IMR-90 (cell line): ENCODE measurements at places on chromosomes 6 and 20.

DNA sequence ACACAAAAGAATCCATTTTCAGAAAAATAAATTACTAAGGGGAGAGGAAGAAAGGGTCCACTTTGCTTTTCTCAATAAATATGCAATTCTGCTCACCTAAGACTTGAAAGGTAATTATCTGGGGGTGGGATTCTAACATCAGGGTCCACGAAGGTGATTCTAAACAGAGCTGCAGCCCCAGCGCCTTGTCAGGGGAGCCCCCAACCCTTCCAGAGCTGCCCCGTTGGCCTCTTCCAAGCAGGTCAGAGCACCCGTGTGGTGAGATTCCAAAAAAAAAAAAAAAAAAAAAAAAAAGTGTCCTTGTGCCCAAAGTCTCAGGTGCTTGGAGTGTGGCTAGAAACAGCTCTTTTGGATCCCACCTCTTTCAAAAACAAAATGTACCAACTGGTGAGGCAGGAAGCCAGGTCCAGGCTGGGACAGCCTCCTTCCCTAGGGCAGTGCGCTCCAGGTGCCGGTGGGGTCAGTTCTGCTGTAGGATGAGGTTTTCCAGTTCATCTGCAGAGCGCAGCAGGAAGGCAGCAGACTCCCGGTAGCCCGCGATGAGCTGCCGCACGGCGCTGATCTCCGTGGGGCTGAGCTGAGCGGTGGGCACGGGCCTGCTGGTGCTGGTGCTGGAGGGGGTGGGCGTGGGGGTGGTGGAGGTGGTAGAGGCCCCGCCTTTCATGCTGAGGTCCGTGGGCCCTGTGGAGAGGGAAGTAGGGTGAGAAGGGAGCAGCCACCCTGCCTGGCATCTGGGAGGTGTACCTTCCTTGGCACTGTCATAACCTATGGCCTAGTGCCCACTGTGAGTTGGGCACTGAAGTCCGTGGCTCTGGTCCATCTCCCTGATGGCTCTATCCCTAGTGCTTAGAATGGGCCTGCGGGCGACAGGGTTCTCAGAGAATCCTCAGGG is 89.3 kb downstream of the ASXL1 start:
- DNase-seq, result no peak

- no peak for DNase-seq
Measured at GRCh38 chr20:48843057-48843806, 15.4 kb upstream of the PREX1 start.

DNA sequence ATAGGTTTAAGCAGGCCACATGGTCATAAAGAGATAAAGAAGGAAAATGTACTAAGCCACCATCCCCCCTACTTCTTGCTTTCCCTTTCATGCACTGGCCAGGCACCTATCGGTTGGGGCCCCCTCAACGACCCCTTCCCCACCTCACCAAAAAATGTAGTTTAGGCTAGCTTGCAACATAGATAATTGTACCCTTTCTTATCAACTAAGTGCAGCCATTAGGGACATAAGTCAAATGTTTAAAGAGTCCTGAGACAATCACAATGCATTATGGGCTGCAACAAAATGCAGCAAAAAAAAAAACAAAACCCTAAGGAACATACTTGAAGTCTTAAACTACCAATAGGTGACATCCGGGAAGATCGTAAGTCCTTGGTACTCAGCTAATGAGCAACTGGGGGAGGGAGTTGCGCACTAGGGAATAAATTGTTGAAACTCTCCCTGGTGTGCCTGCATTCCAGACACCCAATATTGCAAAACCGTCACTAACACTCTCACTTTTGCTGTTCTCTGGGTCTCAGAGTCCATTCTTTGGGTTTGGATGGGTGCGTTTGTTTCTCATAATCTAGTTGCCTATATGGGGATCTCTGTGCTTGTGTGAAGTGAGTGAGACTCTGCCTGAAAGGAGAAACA is 12.4 kb upstream of the HLA-G start:
- no peak for DNase-seq

DNA sequence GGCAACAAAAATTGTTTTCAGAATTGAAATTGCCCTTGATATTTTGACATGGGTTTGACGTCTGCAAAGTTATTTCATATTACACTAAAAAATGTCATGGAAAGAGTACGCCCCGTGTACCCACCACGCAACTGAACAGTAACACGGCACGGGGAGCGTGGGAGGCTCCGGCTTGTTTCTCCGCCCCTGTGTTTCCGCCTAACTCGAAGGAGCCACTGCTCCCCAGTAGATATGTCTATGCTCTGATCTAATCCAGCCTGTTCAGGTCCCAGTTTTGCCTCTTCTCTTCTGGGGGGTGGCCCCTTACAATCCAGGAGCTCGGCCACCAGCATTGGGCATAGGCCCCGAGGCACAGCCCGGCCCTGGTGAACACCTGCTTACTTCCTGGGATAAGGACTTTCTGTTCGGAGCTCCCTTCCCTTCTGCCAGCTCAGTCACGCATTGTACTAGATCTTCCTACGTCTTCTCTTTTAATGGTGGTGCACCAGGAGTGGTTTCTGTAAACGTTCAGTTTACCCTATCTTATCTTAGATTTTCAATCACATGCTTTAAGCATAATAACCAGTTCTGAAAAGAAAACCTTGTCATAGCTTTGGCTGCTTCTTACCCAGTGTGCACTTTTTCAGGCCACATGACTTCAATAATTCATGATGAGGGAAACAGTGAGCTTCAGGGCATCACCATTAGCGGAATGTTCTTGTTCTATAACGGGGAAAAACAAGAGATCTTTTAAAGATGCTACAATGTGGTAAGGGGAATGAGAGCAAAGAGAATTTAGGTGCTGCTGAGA is 43.9 kb upstream of the EXOC2 start:
- DNase-seq, result no peak

- DNase-seq, result no peak
Measured at GRCh38 chr6:20533746-20534294, 437 bp upstream of the CDKAL1 start.

DNA sequence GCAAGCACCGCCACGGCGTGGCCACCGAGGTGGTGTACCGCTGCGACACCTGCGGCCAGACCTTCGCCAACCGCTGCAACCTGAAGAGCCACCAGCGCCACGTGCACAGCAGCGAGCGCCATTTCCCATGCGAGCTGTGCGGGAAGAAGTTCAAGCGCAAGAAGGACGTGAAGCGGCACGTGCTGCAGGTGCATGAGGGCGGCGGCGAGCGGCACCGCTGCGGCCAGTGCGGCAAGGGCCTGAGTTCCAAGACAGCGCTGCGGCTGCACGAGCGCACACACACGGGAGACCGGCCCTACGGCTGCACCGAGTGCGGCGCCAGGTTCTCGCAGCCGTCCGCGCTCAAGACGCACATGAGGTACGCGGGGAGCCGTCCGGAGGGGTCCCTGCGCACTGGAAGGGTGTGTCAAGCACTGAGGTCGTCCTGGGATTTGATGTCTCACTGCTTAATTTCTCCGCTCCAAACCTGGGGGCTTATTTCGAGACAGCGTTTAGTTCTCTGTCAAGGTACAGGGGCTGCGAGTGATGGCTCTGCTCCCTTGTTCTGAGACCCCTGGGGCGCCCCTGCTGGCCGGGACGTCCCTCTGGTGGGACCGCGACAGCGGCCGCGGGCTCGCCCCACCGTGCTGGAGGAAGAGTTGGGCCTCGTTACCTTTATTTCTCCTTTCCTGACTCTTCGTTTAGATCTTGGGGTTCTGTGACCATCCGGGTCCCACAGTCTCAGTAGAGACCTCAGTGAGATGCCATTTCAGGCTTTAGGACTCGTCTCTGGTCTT is 3.6 kb downstream of the GZF1 start:
- no peak for DNase-seq

DNA sequence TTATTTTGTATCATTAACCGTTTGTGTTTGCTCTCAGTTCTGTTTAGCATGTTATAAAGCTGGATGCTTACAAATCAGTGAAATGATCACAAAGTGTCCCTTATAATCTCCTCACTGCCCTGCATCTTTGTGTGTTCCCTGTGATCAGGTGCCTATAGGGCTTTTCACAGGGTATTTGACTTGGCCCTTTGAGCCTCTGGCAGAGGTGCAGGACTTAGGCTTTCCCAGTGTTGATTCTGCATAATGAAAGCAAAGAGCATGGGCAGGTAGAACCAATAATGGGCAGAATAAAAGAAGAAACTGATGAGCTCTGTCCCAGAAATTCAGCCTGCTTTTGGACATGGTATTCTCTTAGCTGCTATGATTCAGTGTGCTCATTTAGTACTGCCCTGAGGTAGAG is 16.9 kb upstream of the PBOV1 start:
- DNase-seq, result no peak

GRCh38 chr6:43464337-43464736 is 9.0 kb upstream of the DLK2 start:
- no peak for DNase-seq

- DNase-seq, result no peak
Measured at GRCh38 chr6:159988983-159989454, 20.1 kb downstream of the IGF2R start.

GRCh38 chr6:168221497-168222079 is 98.0 kb downstream of the DACT2 start:
- DNase-seq, result no peak

GRCh38 chr6:125853168-125853567 is 62.4 kb downstream of the NCOA7 start:
- DNase-seq, result no peak
